CD8-positive, alpha-beta T cell (primary cell): ENCODE measurements at places on chromosomes 12 and 14.

- DNase-seq, result no peak
Observed at GRCh38 chr14:61932974-61933373, 170.8 kb downstream of the SNAPC1 start.

DNA sequence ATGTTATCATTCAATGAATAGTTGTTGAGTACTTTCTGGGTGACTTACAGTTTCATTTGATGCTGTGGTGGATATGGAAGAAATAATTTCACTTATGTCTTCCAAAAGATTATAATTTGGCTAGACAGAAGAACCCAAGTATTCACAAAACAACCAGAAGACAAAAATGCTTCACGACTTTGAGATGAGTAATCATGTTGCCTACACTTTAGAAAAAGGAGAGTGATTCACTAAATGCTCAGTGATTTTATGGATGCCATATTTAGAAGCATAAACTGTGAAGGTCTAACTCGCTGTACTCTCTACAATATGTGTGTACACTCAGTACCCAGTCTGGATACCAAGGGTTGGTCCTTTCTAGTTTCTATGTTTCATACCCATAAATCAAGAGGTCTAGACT, 101.3 kb upstream of the E2F7 start:
- no peak for DNase-seq

DNA sequence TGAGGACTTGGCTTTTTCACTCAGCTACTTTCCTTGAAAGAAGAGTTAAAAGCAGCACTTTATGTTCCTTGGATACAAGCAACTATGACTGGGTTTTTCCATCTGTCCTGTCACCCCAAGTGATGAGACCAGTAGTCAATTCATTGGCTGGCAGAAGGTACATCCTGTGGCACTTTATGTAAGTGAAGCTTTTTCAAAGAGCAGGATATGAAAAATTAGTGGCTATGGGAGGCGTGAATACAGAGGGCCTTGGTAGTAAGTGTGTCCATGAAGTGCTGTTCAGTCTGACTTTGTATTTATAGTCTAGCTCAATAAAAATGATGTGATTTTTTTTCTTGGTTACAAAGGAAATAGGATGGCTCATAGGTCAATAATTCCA, 68.8 kb downstream of the DRAM1 start:
- DNase-seq, result no peak

- DNase-seq, result no peak
Observed at GRCh38 chr12:25504744-25505143, 48.3 kb downstream of the LMNTD1 start.

DNA sequence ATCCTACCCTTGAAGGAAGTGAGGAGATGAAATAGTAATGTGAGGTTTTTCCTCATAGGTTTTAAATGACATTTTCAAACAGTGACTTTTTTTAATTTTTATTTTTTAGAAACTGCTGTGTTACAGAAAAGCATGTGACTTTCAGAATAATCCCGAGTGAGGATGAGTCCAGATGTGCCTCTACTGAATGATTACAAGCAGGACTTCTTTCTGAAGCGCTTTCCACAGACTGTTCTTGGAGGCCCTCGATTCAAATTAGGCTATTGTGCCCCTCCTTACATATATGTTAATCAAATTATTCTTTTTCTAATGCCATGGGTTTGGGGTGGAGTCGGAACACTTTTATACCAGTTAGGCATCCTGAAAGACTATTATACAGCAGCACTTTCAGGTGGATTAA, 15.8 kb downstream of the PCNX4 start:
- no peak for DNase-seq

- peak; percentile 65 for DNase-seq
Observed at GRCh38 chr14:91415794-91416743, 1.6 kb downstream of the CCDC88C start.

- no peak for DNase-seq
Observed at GRCh38 chr14:21534576-21534975, 8.4 kb upstream of the SALL2 start.

GRCh38 chr12:132249689-132250478, 79.5 kb downstream of the GALNT9 start:
- no peak for DNase-seq

DNA sequence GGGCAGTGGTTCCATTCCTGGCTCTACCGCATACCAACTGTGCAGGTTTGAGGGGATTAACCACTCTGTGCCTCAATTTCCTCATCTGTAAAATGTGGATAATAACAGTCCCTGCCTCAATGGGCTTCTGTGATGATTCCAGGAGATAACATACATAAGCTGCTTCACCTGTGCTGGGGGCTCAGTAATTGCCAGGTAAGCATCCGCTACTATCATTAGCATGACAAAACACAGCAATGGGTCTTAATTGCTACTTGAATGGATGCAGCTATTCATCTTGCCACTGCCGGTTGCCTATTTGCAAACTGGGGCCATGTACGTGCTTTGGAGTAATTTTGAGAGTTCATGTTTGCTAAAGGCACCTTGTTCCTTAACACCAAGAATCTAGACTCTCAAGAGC, 132.6 kb downstream of the TMEM132D start:
- DNase-seq, result no peak

DNA sequence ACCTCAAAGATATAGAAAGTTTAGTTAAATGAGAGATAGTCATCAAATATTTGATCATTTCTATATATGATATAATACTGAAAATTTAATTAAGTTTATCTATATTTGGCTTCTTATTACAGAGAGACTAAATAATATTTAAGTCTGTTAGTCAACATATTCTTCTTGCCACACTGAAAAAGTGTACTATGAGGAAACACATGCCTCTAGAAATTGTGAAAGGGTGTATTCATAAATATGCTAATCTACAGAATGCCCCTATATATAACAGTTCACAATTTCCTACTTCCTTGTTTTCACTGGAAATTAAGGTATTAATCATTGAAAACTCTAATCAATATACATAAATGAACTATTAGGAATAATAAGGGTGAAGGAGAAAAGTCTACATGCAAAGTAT, 31.4 kb upstream of the ETV6 start:
- no peak for DNase-seq

- DNase-seq, result no peak
Observed at GRCh38 chr12:112539221-112539620, 120.5 kb downstream of the PTPN11 start.

- DNase-seq, result no peak
Observed at GRCh38 chr12:49507139-49507538, 31.7 kb upstream of the KCNH3 start.

DNA sequence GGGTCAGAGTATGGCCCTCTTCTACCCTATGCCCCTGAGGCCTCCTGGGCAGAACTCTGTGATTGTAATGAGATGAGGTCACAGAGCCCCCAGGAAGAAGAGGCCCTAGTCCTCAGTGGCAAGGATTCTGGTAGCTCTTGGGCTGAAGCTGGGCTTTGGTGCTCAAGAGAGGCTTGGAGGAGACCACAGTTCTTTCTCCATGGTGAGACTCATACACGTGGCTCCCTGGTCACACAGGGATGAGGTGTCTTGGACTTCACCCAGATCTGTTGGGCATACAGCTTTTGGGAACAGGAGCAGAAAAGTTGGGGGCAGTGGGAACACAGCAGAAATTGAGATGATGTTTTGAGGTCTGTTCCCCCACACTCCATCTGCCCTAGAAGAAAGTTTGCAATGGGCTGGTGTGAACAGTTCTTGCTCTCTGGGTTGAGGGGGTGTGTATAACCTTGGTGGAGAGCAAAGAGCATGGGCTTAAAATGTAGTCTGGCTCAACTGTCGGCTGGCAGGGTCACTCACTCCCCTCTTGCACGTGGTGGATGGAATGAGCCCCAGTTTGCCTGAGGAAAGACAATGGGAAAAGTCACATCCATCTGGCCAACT, at the start of gene KRT86:
Gene KRT86, plus strand, starts transcription at position 125 of the 600 bp plus-strand sequence. CDS start 27,272 bp downstream, outside the sequence.
- no peak for DNase-seq

- DNase-seq, result no peak
Observed at GRCh38 chr12:31215518-31216232, 110.3 kb downstream of the SINHCAF start.

DNA sequence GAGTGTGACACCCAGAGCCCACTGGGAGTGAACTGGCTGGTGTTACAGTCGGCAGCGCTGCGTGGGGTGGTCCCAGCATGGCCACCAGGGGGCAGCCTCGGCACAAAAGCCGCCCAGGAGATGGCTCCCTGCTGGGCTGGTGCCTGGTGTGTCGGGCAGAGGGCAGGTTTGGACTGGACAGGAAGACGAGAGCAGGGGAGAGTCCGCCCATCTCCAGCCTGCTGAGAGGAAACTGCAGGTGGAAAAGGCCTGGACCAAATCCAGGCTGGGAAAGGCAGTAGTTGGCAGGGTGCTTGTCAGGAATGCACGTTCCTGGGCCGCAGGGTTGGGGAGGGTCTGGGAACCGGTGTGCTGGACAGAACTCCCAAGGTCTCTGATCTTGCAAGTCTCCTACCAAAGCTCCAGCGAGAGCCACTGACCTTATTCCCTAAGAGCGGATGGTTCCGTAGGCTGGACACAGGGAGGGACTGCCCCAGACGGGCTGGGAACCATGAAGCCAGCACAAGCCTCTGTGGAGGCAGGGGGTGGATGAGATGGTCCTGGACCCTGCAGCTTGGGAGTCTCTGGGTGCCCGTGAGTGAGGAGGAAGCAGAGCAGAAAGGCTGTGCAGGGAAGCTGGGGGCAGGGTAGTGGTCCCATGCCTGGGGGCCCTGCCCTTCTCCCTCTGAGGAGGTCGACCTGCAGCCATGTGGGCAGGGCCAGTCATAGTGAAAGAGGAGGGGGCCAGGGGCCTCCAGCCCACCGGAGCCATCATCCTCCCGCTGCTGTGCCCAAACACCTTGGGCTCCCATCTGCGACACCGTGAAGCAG, 1.8 kb downstream of the AHNAK2 start:
- peak; percentile 76 for DNase-seq

DNA sequence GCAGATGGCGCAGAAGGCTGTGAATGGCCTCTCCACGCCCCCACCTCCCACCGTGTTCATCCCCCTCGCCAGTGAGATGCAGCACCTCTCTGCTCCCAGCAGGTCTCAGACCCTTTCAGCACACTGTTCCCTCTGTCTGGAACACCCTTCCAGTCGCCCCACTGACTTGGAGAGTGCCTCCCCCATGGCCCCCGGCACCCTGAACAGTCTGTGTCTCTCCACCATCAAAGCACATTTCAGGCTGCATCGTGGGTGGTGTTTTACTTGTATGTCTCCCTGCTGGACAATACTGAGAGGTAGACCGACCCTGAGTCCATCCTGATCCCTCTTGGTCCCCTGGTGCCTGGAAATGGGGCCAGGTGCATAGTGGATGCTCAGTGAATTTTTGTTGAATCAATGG, 34.9 kb downstream of the CACNA2D4 start:
- no peak for DNase-seq

DNA sequence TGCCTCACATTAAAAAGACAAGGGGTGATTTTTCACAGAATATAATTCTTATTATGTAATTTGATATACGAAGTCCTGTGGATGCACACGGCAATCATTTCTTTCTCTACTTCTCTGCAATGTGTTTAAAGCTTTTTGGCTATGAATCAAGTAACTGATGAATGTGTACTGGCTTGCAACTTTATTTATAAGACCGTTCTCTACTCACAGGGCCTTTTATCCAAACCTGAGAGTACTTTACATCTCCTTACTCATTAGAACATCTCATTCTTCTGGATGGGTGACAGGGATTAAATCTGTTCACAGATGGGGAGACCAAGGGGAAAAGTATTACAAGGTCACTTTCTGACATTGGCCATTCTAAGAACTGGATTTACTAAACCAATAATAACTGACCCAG, 215.8 kb upstream of the DIO2 start:
- no peak for DNase-seq

- DNase-seq, result no peak
Observed at GRCh38 chr14:55715889-55716288, 135.9 kb downstream of the KTN1 start.

DNA sequence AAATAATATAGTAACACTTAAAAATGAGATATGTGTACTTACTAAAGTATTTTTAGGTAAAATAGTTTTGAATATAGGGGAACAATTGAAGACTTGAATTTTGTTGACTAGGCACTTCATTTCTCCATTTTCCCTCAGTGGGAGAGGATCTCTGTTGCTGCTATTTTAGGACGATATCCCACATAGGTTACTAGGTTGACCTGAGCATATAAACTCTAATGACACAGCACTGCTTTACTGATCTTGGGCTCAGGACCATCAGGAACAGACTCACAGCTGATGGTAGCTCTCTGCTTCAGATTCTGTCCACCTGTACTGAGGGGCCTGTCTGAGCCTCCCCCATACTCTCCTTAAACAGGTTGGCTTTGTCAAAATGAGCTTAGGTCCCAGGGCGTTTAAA, 5.9 kb downstream of the NEDD1 start:
- no peak for DNase-seq

DNA sequence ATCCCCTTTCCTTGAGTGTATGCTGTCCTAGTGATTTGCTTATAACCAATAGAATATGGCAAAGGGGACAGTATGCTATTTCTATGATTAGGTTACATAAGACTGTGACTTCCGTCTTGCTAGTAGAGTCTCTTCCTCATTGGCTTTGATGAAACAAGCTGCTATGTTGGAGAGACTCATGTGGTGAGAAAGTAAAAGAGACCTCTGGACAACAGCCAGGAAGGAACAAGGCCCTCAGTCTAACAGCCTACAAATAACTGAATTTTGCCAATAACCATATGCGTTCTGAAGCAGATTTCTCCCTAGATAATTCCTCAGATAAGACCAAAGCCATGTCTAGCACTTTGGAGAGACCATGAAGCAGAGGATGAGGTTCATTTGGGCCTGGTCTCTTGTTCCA, 134.5 kb upstream of the NAV3 start:
- DNase-seq, result no peak

- DNase-seq, result no peak
Observed at GRCh38 chr12:109729371-109729781, 15.8 kb downstream of the FAM222A start.

DNA sequence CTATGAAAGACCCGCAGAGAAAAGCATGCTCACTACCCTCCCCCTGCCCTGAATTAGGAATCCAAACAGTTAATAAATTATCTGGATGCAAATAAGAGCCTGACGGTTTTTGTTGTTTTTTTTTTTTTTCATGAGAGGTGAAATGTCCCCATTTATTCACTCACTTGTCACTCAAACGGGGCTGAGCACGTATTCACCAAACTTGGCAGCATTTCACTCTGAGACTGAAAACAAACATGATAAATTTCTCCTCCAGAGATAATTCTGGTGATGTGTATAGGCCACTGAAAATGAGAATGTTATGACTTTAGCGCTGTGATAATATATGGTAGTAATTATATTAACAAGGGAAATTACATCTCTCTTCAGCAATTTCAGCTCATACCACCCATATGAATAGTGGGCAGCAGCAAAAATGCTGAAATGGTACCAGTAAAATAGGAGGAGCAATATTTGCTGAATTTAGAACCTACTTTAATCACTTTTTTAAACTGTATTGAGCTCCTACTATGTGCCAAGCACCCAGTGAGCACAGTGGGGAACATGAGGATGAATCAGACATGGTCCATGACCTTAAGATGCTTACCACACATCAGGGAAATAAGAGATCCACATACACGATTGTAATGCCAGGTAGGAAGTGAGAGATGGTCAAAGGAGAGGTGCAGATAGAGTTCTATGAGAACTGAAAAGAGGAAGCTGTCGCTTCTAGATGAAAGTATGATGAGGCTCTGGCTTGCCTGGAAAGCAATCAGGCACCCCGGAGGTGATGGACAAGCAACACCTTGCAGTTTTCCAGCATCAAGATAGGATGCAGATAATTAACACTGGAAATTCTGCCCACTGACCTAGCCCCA, 286.5 kb upstream of the TMPO start:
- no peak for DNase-seq
